ENCODE measurements at places on chromosomes 7 and 10. TPM values are rescaled to one million over a fixed set of nuclear protein-coding genes. Genes with fewer than 3 reads are reported as not detected.

GRCh38 chr7:41584746-41585145 lies 118.1 kb downstream of the INHBA start:
- DNase-seq = no peak

DNA sequence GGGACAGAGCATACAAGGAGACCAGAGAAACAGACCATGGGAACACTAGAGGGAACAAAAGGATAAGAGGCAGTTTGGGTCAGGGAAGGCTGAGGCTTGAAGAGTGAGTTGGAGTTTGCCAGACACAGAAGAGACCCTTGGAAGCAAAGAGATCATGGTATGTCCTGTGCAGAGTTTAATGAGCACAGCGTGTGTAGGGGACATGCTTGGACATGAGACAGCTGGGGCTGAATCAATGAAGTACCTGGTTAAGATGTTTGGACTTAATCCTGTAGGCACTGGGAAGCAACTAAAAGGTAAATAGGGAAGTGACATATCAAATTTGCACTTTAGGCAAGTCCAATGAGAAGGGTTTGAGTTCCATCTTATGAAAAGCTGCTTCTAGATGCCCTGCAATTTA lies 79.6 kb downstream of the KIAA1217 start:
- DNase-seq = no peak

Gene TSPAN13
- polyA plus RNA-seq = 6.7 TPM

Gene KIF11
- 7.5 TPM for polyA plus RNA-seq

GRCh38 chr7:157828190-157828589 lies 491.4 kb downstream of the DNAJB6 start:
- no peak for DNase-seq

Gene CPA4
- polyA plus RNA-seq = 31.5 TPM

DNA sequence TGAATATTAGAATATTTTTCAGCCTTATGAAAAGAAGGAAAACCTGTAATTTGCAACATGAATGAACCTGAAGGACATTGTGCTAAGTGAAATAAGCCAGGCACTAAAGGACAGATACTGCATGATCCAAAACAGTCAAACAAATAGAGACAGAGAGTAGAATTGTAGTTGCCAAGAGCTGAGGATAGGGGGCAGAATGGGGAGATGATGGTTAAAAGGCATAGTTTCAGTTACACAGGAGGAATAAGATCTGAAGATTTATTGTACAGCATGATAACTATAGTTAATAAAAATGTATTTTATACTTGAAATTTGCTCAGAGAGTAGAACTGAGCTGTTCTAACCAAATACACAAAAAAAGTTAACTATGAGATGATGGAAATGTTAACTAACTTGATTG lies 149.0 kb upstream of the TMEM106B start:
- no peak for DNase-seq

Gene IGF2BP3
- 21.6 TPM for polyA plus RNA-seq

DNA sequence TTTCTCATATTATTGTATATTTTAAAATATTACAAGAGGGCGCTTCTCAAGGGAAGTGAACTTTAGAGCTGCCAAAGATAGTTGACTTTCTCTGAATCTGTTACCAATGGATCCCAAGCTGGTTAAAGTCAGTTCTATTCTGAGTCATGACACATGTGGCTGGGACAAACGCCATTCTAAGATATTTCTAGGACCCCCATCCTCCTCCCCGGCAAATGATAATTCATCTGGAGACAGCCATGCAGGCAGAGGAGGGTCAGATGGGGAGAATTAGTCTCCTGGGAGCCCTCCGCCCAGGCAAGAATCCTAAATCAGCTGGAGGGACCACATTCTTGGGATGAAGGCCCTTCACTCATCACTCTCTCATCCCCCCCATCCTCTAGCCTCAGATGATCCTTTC lies 187.7 kb downstream of the GFRA1 start:
- DNase-seq = no peak

- no peak for DNase-seq
These were observed at the start of gene GIMAP7 for GRCh38 chr7:150514748-150515222. Gene GIMAP7, plus strand, starts transcription at chr7:150514872. Its CDS starts 5,103 bp downstream, at chr7:150519975.

Gene HOXA10
- polyA plus RNA-seq = 0.25 TPM

DNA sequence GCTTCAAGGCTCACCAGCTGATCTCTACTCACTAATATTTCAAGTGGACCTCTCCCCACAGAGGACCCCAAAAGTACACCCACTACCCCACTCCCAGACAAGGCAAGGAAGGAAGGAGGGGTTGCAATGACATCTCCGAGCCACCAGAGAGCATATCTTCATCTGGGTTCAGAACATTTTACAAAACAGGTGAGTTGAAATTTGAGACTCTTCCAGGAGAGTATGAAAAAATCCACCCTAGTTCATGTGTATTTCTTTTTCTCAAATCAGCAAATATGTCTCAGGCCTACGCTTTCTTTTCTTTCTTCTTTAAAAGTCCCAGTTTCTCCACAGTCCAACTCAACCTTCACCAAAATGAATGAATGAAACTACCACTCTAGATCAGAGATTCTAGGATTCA lies 61.9 kb downstream of the SGMS1 start:
- no peak for DNase-seq

GRCh38 chr7:24899905-24900304 lies 80.1 kb downstream of the OSBPL3 start:
- no peak for DNase-seq

DNA sequence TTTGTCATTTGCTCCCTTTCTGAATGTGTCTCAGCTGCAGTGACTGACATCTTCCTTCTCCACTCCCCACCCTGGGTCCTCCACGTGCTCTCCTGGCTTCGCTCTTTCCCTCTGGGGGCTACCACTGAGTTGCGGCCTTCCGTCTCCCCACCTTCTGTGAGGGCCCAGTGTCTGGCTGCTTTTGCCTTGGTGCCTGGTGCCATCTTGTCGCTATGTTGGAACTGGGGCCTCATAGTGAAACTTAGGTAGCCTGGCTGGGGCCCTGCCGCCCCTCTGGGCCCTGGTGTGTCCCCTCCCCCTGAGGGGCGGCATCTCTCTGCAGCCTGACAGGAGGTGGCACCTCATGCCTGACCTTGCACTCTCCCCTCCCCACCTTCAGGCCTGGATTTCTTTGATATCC lies 144.1 kb downstream of the ANLN start:
- no peak for DNase-seq
